Muscle of back (tissue), 13 donors: ENCODE measurements at places on chromosomes 6 and 20. TPM values are rescaled to one million over a fixed set of nuclear protein-coding genes. Genes with fewer than 3 reads are reported as not detected.

DNA sequence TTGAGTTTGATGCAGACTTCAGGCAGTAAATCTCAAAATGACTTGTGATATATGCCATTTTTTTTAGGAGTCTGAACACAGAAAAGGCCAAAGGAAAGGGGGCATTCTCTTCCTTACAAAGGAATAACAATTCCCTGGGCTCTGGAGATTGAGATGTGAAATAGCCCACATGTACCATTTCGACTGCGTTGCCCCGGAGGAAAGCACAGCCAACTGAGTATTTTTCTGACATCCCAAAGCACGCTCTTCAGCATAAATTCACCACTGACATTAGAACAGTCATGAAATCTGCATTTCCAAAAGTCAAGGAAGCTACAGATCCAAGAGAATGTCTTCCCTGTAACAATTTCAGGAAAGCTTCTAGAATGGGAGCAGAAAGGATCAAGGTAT, 7.8 kb downstream of the ELOVL2 start:
- DNase-seq, result no peak

GRCh38 chr6:92371211-92372208, 1047.8 kb downstream of the EPHA7 start:
- DNase-seq, result no peak

DNA sequence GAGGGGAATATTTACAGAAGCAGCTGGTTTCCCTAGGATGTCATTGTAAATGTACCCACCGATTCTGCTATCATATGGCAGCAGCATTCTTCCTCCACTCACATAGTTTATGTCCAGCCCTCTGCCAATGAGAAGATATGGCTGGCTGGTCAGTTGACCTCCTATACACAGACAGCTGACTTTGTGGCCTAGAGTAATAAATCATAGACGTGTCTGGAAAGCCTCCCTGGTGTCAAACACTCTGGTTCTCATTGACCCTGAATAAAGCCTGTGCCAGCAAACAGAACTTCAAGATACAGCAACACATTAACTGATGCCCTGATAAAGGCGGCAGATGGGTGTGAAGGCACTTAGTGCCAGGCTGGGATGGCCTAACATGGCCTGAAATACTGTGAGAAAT, 52.6 kb downstream of the GPR63 start:
- DNase-seq, result peak; percentile 7

- DNase-seq, result peak; percentile 66
Observed at GRCh38 chr6:151063842-151064647, 175.7 kb upstream of the AKAP12 start.

DNA sequence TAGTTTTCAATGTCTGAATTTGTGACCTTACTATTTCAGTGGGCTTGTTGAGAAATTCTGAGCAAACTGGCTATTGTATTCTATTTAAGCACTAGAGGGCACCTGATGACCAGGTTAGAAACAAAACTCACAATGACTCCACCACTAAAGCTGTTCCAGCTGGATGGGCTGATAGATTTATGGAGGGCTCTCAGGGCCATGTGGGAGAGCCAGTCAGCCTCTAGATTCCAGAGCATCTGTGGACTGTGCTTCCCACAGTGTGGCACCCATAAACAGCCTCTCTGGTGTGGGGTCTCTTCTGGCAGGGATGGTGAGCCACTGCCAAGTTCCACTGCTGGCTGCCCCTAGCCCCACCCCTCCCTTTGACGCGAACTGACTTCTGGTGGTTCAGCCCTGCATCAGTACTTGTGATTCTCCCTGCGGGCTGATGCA, 29.2 kb downstream of the C6orf58 start:
- no peak for DNase-seq

DNA sequence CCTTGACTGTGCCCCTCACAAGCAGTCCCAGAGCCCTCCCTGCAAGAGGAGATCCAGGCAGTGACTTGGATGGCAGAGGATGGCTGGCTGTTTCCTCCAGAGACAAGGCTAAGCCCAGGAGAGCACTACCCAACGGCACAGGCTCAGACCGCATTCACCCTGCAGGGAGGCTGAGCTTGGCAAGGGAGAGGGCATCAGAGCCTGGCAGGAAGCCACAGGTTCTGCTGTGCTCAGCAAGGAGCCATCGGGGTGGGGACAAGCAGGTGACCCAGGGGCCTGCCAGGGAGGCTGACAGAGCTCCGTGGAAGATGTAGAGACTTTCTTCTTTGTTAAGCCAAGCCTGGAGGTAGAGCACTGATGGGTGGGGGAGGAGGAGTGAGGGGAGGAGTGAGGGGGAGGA, 159.2 kb upstream of the CST7 start:
- no peak for DNase-seq

- no peak for DNase-seq
Observed at GRCh38 chr6:33429750-33430052, 9.8 kb downstream of the SYNGAP1 start.

Gene CST2
- not detected for polyA plus RNA-seq

- no peak for DNase-seq
Observed at GRCh38 chr6:129889580-129889979, 28.5 kb upstream of the TMEM244 start.

- DNase-seq, result no peak
Observed at GRCh38 chr6:158191032-158191431, 22.9 kb downstream of the GTF2H5 start.

GRCh38 chr20:60334911-60335310, 376.7 kb downstream of the CDH26 start:
- no peak for DNase-seq

- no peak for DNase-seq
Observed at GRCh38 chr6:123551939-123552707, 84.6 kb downstream of the TRDN start.

DNA sequence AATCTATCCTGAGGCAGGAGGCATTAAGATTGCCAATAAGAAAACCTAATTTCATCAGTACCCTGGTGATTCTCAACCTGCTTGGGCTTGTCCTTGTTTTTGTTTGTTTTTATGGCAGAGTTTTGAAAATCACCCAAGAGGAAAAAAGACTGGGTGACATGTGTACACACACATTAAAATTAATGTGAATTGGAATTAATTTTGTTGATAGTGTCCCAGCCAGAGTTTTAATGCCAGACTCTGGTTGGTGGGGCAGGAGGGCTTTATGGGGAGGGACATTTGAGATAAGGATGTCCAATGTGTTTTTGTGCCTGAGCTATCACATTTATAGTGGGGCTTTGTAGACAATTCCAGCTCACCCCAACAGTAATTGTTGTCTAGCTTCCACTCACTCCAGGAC, 184.6 kb downstream of the ID4 start:
- no peak for DNase-seq

Gene ECT2L
- polyA plus RNA-seq, result 0.36 TPM

DNA sequence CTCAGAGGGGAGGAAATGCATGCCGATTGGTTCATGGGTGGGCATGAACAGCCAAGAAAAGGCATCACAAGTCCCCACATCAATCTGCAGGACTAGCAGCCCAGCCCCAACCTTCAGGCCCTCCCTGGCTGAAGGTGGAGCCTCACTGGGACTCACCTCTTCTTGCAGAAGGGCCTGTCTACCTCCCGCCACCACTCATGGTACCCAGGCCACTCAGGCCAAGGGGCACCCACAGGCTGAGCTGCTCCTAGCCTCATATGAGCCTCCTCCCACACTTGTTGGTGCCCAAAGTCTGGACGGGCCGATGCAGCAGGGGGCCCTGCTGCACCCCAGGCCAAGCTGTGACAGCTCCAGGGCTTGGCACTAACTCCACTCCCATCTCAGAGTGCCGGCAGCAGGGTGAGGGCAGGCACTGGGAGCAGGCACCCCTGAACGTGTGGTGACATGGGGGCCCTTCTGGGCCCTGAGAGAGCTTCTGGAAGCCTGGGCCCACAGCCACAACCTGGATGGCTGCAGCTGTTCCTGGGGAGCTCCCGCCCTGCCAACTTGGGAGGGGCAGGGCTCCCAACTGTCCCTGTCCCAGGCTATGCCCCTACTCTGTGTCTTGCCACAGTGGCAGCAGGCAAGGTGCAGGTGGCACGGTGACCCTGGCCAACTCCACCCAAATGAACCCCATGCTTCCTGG, 13.7 kb upstream of the FUT9 start:
- no peak for DNase-seq

DNA sequence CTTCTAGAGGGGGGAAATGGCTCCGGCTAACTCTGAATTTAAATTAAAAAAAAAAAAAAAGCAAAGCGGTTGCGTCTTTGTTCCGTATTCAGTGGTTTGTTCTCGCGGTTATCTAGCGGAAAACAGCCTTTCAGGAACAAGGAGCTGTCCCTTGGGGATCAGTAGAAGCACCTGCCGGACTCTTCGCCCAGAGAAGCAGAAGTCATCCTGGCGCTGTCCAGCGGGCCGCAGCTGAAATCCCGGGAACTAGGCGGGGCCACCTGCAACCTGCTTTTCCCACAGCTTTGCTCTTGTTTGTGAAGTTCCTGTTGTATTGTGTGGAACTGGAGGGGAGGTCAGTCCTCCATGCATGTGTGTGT, 43.9 kb upstream of the GJE1 start:
- peak; percentile 17 for DNase-seq

DNA sequence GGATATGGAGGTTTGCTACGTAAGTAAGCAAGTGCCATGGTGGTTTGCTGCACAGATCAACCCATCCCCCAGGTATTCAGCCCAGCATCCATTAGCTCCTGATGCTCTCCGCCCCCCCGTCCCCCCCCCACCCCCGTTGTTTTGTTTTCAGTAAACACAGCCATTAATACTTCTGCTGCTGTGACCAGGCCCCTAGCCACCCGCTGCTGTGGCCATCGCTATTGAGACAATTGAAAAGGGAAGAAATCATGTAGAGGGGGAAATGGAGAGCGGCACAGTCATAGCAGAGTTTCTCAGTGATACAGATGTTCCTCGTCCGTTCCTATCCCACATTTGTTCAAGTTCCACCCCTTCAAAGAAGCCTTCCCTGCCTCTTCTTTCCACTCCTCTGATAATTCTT, 24.9 kb downstream of the SLC35D3 start:
- no peak for DNase-seq

DNA sequence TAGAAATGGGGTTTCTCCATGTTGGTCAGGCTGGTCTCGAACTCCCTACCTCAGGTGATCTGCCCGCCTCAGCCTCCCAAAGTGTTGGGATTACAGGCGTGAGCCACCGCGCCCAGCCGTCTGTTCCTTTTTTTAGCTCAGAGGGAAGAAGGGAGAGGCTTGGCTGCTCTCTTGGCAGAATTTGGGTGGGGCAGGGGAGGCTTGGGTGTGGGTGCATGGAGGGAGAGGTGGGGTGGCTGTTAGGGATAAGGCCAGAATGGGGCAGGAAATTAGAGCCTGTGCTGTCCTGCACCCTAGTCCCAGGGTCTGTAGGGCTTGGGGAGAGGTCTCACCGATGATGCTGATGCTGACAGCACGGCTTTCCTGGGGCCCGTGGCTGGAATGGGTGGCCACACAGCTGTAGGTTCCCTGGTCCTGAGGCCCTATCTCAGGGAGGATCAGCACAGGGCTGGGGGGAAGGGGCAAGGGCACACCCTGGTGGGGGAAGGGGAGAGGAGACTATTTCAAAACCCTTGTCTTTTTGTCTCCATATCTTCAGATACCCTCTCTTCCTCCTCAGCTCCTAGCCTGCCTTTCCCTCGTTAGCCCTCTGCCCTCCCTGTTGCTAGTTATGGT, 2.0 kb downstream of the AGER start:
- no peak for DNase-seq

DNA sequence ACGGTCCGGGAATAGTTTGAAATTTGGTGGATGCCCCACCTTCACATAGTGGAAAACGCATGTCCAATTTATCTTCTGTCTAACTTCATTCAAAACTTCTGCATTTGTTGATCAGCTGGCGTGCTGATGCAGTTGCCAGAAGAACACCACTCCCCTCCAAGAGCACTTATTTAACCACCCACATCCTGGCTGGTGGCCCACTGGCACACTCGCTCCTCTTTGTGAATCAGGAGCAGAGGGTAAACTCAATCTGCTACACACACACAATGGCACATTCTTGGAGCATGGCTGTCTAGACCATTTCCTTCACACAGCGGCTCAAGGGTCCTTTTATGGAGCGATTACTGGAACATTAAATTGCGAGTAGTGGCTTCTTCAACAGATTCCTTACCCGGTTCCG, 55.1 kb upstream of the CEP162 start:
- no peak for DNase-seq
